ENCODE measurements at places on chromosomes 7 and 10. TPM values are rescaled to one million over a fixed set of nuclear protein-coding genes. Genes with fewer than 3 reads are reported as not detected.

The NUTM2A gene
- 3.8 TPM for polyA plus RNA-seq

The AKR1C2 gene
- polyA plus RNA-seq = 40.0 TPM

DNA sequence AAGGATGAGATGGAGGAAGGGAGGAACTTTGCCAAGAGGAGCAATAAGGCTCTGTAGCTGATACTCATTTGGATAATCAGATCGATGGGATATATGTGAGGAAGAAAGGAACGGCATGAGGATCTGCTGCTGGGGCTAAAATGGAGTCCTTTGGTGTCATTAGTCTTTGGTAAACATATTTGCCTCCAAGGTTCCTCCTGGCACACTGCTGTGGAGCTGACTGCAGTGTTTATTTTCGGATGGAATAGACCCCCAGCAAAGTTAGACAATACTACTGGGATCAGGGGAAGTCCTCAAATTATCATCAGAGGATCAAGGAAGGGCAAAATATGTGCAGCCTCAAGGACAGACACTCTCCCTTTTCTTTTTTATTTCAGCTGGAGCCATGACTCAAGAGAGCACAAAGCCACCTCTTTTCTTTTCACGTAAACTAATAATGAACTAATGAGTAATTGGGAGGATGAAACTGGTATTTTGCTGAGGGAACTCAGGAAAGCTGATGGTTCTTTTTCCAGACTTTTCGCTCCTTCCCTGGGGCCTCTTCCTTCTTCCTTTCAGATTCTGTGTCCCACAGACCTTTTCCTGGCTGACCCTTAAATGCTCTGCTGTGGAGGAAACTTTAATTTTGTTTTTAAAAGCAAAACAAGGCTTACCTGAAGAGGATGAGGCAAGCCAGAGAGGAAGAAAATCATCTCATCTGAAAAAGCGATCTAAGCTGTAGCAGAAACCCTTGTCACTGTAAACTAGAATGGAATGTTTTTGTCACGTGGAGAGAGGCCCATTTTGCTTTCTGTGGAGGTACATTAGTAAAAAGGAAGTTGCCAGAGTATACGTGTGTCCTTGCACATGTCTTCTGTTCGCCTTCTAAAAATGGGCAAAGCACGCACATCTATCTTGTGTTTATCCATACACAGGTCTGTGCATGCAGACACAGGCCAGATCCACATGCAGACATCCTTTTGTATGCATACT is 33.3 kb downstream of the LRMDA start:
- no peak overlapping the region for H3K27ac ChIP-seq
- H3K27me3 ChIP-seq = no peaks in the 10 kb centered on the region
- H3K4me1 ChIP-seq = peaks cover 19% of the 10 kb centered on the region
- peak; percentile 46 for DNase-seq
- no peaks in the 10 kb centered on the region for H3K36me3 ChIP-seq

DNA sequence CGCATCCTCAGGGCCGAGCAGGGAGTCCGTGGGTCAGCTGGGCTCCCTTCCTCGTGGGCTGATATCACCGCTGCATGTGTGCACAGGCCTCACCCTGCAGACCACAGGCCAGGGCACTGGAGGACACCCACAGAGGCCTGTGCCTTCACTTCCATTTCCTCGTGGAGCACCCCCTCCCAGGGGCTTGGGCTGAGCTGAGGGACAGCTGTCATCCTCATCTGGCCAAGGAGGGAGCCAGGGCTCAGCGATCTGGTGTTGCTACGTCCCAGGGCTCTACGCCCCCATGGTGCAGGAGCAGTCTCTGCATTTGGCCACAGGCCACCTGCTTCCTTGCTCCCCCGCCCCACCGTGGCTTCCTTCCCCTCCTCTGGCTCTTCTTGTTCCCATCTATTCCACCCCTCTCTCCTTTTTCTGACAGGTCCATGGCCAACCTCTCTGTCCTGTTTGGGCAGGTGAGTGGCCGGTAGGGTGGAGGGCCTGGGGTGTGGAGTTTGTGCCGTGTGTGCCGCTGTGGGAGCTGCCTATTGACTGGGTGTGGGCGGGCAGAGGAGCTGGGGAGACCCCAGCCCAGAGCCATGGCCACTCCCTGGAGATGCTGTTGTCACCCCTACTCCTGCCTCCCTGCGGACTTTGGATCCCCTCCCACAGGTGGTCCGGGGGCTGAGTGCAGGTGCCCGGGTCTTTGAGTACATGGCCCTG is 8.3 kb upstream of the ASIC3 start:
- H3K4me3 ChIP-seq = no peak overlapping the region
- H3K36me3 ChIP-seq = peaks cover 52% of the 10 kb centered on the region
- no peak for DNase-seq
- peaks cover 20% of the 10 kb centered on the region for H3K4me1 ChIP-seq
- H3K27ac ChIP-seq = no peak overlapping the region
- H3K27me3 ChIP-seq = no peaks in the 10 kb centered on the region

DNA sequence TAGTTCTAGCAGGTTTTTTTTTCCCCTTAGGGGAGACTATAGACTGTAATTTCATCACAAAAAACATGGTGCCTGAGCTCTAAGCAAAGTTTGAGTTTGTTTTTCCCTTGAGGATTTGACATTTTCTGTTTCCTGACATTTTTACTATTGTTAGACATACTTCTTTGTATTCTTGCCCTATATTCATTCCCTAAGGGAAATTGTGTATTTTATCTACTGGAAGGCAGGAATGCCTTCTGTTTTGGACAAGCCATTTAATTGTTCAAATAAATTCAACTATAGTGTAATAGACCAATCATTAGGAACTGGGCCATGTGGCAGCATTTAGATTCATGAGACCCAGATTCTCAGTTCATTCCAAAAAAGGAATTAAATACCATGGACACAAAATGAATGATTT is 335.0 kb downstream of the EXOC4 start:
- H3K36me3 ChIP-seq = no peaks in the 10 kb centered on the region
- H3K27ac ChIP-seq = no peak overlapping the region
- no peaks in the 10 kb centered on the region for H3K4me1 ChIP-seq
- no peak overlapping the region for H3K4me3 ChIP-seq

DNA sequence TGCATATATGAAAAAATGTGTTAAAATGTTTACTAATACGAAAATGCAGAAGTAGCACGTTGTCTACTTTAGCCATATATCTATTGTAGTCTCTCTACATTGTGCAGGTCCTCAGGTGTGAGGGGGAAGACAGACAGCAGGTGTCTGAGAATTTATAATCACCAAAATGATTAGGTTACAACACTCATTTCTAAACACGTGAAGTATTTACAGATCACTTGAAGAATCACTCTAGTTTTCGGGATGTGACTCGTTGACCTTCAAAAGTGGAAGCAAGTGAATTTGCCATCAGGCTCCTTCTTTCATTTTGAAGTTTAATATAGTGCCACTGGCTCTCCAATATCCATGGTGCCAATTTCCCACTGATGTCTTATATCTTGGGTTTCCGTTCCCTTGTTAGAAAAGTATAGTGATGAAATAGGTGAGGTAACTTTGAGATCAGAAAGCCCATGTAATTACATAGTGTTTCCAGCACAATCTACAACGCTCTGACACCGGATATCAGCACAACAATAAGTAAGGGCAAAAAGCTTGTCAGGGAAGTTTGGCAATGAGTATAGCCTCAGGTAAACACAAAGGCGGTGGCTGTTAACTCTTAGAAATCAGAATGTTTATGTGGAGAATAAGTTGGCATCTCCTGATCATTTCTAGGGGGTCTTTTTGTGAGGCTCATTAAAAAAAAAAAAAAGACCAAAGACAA is 57.5 kb upstream of the SP4 start:
- DNase-seq = no peak
- no peaks in the 10 kb centered on the region for H3K27me3 ChIP-seq
- H3K4me1 ChIP-seq = no peaks in the 10 kb centered on the region
- H3K27ac ChIP-seq = no peak overlapping the region
- H3K4me3 ChIP-seq = no peak overlapping the region

GRCh38 chr10:95789902-95790301 is 33.9 kb downstream of the ENTPD1 start:
- H3K36me3 ChIP-seq = no peaks in the 10 kb centered on the region
- H3K27ac ChIP-seq = no peak overlapping the region
